Pancreas (tissue), 10 donors: ENCODE measurements at places on chromosomes 6 and 20. TPM values are rescaled to one million over a fixed set of nuclear protein-coding genes. Genes with fewer than 3 reads are reported as not detected.

ACTL10 gene
- polyA plus RNA-seq = 1.6 TPM

DNA sequence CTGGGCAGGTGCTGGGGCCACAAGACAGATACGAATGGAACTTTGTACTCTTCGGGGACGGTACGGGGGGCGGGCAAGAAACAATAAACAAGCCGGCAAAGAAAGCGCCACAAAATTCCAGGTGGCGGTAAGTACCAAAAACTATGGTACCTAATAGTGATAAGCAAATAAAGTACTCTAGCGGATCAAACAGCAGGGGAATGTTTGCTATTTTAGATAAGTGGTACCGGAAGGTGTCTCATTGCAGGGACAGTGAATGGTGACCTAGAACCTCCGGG, 15.1 kb upstream of the RIPK1 start:
- no peak for DNase-seq

GRCh38 chr6:150999576-150999975, 134.1 kb downstream of the MTHFD1L start:
- no peak for DNase-seq

FAM83D gene
- 0.12 TPM for polyA plus RNA-seq

GRCh38 chr20:46948081-46948480, 53.4 kb downstream of the EYA2 start:
- no peak for DNase-seq

- no peak for DNase-seq
Observed at GRCh38 chr6:128078276-128078675, 177.4 kb upstream of the THEMIS start.

DNA sequence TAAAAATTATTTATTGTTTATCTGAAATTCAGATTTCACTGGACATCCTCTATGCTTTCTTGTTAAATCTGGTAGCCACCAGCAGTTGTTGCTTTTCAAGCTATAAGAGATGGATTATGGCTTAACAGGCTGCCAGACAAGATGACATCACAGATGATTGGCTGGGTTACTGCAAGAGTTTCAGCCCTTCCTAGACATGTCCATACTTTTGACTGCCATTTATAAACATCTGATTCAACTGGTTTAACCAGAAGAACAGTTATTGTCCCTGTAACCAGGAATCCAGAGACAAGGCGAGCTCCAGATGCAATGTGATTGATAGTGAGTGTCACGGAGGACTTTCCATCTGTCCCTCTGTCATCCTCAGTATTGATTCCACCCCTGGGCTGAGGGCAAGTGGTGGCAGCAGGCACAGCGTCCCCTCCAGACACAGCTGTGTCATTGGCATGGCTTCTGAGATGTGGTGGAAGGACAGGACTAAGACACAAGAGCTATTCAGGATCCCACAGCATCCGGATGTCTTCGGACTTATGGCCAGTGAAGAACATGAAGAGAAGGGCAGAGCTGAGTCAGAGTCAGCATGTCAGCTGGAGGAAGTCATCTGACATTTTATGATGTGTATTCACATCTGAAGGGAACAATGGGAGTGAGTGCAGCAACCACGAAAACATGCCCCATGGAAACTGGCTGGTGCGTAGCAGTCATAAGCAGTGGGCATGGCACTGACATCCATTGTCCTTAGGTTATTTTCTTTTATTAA, 284.5 kb upstream of the CDYL start:
- no peak for DNase-seq

- DNase-seq = no peak
Observed at GRCh38 chr6:43926634-43927531, 156.9 kb downstream of the VEGFA start.

- DNase-seq = no peak
Observed at GRCh38 chr6:41273714-41274113, 12.8 kb downstream of the TREM1 start.

MYLIP gene
- 16.0 TPM for polyA plus RNA-seq

- DNase-seq = no peak
Observed at GRCh38 chr20:11130554-11131166, 456.9 kb upstream of the JAG1 start.
